ENCODE measurements at places on chromosomes 5 and 9. TPM values are rescaled to one million over a fixed set of nuclear protein-coding genes. Genes with fewer than 3 reads are reported as not detected.

GRCh38 chr5:32312197-32312594, 543 bp downstream of the MTMR12 start:
- peak; percentile 93 for DNase-seq

DNA sequence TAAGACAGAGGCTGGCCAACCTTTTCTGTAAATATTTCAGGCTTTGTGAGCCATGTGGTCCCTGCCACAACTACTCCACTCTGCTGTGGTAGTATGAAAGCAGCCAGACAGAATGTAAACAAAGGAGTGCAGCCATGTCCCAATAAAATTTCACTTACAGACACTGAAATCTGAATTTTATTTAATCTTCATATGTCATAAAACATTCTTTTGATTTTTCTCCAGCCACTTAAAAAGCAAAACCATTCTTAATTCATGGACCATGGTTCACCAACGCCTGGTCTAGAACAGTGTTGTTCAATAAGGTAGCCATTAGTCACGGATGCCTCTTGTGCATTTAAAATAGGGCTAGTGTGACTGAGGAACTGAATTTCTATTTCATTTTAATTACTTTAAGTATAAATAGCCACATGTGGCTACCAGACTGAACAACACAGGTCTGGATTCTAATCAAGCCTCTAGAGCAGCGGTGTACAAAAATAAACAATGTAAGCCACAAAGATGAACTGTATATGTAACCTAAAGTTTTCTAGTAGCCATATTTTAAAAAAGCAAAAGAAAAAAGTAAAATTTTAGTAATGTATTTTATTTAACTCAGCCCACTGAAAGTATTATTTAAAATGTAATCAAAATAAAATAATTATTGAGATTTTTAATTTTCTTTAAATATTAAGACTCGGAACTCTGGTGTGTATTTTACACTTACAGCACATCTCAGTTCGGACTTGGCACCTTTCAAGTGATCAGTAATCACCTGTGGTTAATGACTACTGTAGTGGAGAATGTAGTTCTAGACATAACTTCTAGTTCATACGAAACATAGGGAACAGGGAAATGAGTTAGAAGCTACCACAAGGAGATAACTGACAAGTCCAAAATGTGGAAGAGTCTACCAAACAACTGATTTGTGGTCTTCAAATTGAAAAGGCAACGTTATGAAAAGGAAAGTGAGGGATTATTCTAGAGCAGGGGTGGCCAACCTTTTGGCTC, 14.3 kb downstream of the GEMIN5 start:
- no peak for DNase-seq

DNA sequence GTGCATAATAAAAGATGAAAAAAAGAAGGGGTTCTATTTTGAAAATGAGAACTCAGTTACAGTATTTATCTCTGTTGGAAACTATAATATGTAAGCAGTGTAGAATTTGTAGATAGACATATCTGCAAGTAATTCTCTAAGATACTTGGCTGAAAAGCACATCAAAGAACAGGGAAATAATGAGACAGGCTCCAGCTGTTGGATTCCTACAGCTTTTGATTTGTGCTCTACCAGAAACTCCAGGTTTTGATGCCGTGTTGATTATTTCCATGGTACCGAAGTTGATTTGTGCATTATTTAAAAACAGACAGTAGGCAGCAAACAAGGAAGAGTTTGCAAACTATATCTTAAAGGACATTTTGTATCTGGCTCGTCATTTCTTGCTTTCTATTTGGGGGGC, 2098.7 kb upstream of the WWC1 start:
- DNase-seq, result no peak

GRCh38 chr9:98958271-98958984, 14.7 kb downstream of the COL15A1 start:
- DNase-seq, result no peak

GRCh38 chr5:116652196-116652729, 77.6 kb upstream of the SEMA6A start:
- no peak for DNase-seq

- DNase-seq, result no peak
These were observed 86.5 kb upstream of the ARRDC3 start for GRCh38 chr5:91469517-91470165.

GRCh38 chr9:36543916-36544315, 28.8 kb upstream of the MELK start:
- DNase-seq, result peak; percentile 62

GRCh38 chr5:40503439-40503838, 176.3 kb upstream of the PTGER4 start:
- peak; percentile 46 for DNase-seq

DNA sequence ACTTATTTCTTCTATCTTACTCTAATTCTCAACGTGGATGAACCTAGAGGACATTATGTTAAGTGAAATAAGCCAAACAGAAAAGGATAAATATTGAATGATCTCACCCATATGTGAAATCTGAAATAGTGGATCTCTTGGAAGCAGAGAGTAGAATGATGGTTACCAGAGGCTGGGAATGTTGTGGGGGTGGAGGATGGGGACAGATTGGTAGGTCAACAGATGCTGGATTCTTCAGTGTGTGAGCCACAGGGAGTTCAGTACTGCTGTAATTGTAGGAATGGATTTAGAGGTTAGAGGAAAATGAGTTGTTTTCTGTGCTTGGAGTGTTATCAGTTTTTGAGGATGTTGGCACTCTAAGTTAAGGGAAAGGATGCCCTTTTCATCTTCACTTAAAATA, 190.6 kb downstream of the FBXL7 start:
- DNase-seq, result no peak

The TAF11L10 gene
- not detected for polyA plus RNA-seq

Data from aorta (tissue), 5 donors.